ENCODE measurements at places on chromosomes 11 and 22.

- DNase-seq, result no peak
Observed at GRCh38 chr22:36097880-36098279, 62.7 kb downstream of the APOL3 start.

- no peak for DNase-seq
Observed at GRCh38 chr11:72072348-72072747, 8.0 kb downstream of the NUMA1 start.

DNA sequence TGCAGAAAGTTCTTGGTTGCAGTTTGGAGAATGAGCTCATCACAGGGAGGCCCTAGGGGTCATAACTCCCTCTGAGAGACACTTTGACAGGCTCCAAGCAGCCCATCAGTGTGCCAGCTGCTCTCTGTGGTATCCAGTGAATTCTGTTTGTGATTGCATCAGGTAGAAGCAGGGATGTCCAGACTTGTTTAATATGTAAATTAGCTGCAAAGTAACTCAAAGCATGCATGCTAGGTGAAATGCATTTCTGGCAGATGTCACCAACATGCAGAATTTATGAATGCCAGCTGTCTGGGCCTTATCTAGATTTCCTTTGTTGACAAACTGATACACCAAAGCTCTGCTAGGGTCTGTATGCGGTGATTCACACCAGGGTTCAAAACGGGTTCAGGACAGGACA, 123.6 kb upstream of the MTNR1B start:
- no peak for DNase-seq

DNA sequence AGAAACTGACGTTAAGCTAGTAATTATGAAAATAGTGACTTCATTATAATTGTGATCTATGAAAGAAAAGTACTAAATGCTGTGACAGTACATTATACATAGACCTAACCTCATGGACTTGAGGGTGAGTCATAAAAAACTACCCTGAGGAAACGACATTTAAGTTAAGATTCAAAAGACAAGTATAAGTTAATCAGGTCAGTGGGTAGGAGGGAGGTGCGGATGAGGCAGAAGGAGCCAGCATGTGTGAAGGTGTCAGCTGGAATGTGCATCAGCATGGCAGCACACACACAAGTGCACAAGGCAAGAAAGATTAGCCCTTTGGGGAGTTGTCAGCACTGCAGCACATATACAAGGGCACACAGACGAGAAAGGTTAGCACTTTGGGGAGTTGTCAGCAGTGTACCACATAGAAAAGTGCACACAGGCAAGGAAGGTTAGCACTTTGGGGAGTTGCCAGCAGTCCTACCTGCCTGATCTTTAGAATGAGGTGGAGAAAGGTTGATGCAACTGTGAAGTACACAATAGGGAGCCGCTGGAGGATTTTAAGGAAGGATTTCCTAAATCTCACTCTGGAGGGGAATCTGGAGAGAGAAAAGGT, 31.6 kb upstream of the CAVIN3 start:
- no peak for DNase-seq

DNA sequence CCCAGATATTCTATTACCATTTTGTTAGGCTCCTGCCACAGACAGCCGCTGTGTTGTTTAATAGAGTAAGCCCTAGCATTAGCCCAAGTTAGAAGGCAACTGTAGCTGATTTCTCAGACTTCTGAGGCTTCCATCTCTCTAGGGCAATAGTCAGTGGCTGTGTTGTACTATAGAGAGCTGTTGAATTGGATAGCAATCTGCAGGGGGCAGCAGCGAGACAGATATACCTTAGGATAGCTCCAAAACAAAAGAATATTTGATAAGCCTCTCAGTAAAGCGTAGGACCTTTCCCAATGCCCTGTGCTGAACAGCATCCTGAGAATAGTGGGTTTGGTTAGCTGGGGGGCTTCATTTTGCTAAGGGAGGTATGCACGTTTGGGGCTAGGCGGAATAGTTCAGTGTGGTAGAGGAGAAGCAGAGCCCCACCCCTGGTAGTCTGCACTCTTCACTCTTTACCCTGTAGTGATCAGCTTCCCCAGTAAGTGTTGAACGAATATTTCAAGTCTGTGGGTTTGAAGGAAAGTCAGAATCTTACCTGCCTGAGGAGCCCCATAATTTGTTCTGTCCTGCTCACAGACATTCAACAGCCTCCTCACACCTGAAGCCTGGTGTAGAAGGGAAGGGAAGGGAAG, 515.1 kb downstream of the INSC start:
- no peak for DNase-seq

- DNase-seq, result no peak
Observed at GRCh38 chr11:17877886-17878285, 135.0 kb downstream of the SERGEF start.

DNA sequence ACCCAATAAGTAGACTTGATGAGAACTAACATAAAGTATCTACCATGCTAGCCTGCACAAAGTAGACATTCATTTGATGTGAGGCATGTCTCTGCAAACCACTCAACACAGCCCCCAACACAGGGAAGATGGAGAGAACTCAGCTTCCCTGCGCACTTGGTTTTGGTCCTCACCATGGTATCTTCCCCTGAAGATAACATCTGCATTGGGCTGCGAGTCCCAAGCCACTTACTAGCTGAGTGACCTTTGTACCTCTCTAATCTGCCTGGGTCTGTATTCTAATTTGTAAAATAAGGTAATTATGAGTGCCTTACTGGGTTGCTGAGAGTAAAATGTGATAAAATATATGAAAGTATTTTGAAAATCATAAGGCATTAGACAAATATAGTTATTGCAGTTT, 30.7 kb downstream of the PPFIA1 start:
- DNase-seq, result no peak

DNA sequence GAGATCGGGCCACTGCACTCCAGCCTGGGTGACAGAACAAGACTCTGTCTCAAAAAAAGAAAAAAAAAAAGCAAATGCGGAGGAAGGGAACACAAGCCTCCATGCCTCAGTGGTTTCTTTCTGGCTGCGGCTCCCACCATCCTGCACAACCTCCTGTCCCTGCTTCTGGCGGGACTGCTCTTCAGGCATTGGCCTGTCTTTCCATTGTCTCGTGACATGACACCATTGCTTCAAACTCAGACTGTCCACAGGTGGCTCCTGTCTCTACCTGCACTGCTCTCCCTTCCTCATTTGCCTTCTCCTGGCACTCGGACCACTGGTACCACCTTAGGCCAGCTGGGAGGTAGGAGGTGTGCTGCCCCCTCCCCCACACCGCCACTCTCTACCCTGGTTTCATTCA, 10.6 kb upstream of the PPM1F start:
- DNase-seq, result no peak

GRCh38 chr11:10899121-10899830, 41.4 kb upstream of the ZBED5 start:
- DNase-seq, result no peak

- peak; percentile 86 for DNase-seq
Observed at GRCh38 chr22:30606455-30607299, at the start of gene TCN2. Gene TCN2 (plus strand): TSS chr22:30607174. CDS start chr22:30607332, 158 bp downstream.

DNA sequence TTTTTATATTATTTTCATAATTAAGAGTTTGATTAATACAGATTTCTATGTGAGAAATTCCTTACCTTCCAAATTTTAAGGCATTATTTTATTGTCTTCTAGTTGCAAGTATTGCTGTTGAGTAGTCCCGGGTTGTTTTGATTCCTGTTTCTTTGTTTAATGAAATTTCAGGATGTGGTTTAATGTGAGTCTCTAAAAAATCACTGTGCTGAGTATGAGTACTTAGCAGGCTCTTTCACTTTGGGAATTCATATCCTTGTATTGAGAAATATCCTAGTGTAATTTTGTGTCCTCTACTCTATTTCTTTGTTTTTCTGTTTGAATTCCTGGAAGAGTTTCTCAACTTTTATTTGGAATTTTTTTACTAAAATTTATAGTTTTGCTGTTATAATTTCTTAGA, 113.2 kb downstream of the TMEM135 start:
- no peak for DNase-seq

Measured in midbrain (tissue), 1 donor.